ENCODE measurements at places on chromosomes 12 and 14.

- peaks cover 66% of the 10 kb centered on the region for H3K4me1 ChIP-seq
- no peak overlapping the region for H3K4me3 ChIP-seq
- H3K27ac ChIP-seq: peak overlapping the region; percentile 10
- DNase-seq: no peak
- peaks cover 17% of the 10 kb centered on the region for H3K36me3 ChIP-seq
Observed at GRCh38 chr14:59360923-59361794, 104.0 kb downstream of the GPR135 start.

DNA sequence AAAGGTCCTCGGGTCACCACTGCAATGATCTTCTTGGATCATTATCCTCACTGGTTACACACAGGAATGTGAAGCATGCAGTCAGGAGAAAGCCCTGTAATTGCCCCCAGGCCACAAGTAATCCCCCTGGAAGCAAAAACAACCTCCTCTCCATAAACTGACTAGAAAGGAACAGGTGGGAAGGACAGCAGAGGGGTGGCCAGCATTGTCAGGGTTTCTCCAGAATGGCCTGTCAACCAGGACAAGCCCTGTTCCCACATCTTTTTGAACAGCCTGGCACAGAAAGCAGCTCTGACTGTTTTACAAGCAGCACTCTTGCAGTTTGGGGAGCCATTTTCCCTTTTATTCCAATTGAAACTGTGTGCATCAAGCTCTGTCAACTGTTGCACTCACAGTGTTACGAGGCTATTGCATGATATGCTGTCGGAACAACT lies 36.1 kb downstream of the TMCC3 start:
- no peak overlapping the region for H3K4me3 ChIP-seq
- peaks cover 35% of the 10 kb centered on the region for H3K4me1 ChIP-seq
- H3K36me3 ChIP-seq: no peaks in the 10 kb centered on the region
- H3K27me3 ChIP-seq: no peaks in the 10 kb centered on the region

GRCh38 chr12:104263026-104263425 lies 40.5 kb upstream of the EID3 start:
- DNase-seq: no peak
- H3K4me3 ChIP-seq: no peak overlapping the region
- no peaks in the 10 kb centered on the region for H3K27me3 ChIP-seq
- H3K4me1 ChIP-seq: no peaks in the 10 kb centered on the region
- no peaks in the 10 kb centered on the region for H3K36me3 ChIP-seq

DNA sequence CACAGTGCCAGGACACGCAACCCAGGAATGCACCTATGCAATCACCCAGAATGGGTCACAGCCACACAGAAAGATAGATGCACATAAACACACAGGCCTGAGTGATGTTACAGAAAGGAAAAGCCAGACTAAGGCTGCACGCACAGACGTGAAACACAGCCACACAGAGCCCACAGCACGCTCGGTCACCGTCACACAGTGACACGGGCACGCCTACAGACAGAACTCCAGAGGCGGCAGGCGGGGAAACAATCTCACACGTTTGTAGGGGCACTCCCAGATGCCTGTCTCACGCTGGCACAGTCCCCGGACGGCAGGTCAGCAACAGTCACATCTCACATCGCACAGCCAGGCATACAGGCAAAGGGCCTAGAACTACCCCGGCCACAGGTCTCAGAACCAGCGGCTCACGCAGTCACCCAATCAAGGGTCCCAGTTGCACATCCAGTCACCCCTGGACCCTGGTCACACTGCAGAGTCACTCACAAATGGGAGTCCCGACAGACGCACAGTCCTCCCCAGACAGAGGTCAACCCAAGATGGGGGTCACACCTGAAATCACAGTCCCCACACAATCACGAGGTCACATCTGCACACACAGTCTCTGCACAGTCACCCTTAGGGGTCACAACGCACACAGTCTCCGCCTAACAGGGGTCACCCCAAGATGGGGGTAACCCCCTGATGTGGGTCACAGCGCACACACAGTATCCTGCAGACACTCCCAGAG lies 790 bp downstream of the SSH1 start:
- H3K27ac ChIP-seq: peak overlapping the region; percentile 91
- no peaks in the 10 kb centered on the region for H3K27me3 ChIP-seq
- H3K4me3 ChIP-seq: peak overlapping the region; percentile 88
- H3K4me1 ChIP-seq: peaks cover 45% of the 10 kb centered on the region

DNA sequence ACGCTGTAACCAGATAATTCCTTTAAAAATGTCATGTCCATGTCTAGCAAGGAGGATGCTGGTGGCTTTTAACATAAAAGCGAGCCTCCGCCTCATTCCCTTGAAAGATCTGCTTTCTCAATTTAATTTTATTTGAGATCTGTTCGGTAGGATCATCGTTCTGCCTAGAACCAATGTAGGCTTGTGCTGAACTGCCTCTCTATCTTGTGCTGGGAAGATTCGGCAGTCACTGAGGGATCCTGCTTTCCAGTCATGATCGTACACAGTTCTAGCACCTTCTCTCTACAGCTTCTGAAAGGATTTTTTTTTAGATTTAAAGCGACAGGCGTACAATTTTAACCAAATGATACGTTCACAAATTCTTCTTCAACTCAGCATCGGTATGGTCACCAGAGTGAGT lies 54.3 kb downstream of the PEBP1 start:
- no peak for DNase-seq
- H3K27ac ChIP-seq: peak overlapping the region; percentile 82
- H3K4me1 ChIP-seq: peaks cover 27% of the 10 kb centered on the region

GRCh38 chr14:59268011-59268410 lies 79.5 kb downstream of the DAAM1 start:
- H3K4me3 ChIP-seq: no peak overlapping the region
- H3K27me3 ChIP-seq: no peaks in the 10 kb centered on the region
- H3K36me3 ChIP-seq: no peaks in the 10 kb centered on the region
- DNase-seq: no peak
- no peak overlapping the region for H3K27ac ChIP-seq
- peaks cover 4% of the 10 kb centered on the region for H3K4me1 ChIP-seq

DNA sequence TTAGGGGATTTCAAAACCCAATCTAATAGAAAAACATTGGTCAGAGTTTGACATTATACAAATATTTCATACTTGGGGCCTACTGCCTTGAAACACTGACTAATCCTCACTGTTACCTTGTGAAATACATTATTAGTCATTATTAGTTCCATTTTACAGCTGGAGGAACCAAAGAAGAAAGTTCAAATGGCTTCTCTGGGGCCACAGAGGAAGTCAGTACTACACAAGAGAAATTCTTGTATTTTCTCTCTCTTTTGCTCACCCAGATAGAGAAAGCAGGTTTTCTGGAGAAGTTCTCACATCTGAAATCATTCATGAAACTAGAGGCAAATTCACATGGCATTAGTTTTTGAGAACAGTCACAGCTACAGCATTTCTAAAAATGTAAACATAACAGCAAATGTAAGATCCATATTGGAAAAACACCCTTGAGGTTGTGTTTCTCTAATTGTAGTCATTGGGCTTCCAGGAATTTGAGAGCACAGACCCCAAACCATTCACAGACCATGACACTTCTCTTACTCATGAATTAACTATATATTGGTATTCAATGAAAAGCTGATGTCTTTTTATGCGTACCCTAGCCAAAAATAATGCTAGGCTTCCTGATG lies 83.0 kb downstream of the LLPH start:
- DNase-seq: no peak
- no peaks in the 10 kb centered on the region for H3K27me3 ChIP-seq
- H3K27ac ChIP-seq: no peak overlapping the region
- no peaks in the 10 kb centered on the region for H3K36me3 ChIP-seq

DNA sequence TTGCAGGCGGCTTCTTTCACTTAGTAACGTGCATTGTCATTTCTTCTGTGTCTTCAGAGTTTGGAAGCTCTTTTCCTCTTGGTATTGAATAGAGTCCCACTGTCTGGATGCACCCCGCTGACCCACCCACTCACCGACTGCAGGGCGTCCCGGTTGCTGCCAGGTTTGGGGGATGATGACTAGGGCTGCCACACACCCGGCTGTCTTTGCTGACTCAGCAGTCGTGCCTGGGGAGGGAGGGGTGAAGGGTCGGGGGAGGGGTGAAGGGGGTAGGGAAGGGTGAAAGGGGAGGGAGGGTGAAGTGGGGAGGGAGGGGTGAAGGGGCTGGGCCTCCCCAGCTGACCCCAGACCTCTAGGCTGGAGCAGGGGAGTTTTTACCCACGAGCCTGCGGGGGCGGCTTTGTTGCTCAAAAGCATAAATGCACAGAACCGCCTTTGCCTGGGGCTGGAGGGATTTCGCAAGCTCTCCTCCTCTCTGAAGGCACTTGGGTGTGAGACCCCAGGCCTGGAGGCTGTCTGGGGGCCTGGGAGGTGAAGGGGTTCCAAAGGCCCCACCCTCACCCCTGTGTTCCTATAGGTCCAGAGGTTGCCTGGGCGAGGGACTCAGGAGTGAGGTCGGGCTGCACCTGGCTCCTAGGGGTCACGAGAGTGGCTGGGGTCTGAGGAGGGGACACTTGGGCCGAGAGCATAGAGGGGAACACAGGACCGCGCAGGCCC lies 31.3 kb upstream of the ULK1 start:
- no peak for DNase-seq
- no peak overlapping the region for H3K27ac ChIP-seq
- peaks cover 31% of the 10 kb centered on the region for H3K4me1 ChIP-seq
- no peak overlapping the region for H3K4me3 ChIP-seq
- H3K36me3 ChIP-seq: no peaks in the 10 kb centered on the region

DNA sequence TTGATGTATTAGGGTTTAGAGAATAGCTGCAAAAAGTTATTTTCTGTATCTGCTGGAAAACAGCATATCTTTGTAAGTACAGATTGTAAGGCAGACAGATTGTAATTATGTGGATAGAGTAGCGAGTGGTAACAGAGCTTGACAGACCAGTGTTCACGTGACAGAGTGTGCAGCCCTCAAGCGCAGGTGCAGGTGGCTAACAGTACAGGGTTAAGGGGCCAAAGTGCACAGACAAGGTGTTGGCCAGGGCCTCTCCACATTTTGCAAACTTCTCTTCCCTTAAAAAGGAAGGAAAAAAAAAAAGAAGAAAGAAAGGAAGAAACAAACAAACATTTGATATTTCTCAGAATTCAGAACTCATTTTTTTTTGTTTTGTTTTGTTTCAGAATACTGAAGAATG lies 25.2 kb upstream of the KLHL42 start:
- H3K4me1 ChIP-seq: no peaks in the 10 kb centered on the region
- no peak overlapping the region for H3K27ac ChIP-seq
- no peaks in the 10 kb centered on the region for H3K27me3 ChIP-seq
- H3K36me3 ChIP-seq: peaks cover 18% of the 10 kb centered on the region
- H3K4me3 ChIP-seq: no peak overlapping the region

GRCh38 chr14:68513838-68514607 lies 278.8 kb downstream of the ZFP36L1 start:
- DNase-seq: peak; percentile 32
- H3K27me3 ChIP-seq: no peaks in the 10 kb centered on the region
- peak overlapping the region; percentile 84 for H3K27ac ChIP-seq
- no peak overlapping the region for H3K4me3 ChIP-seq
- H3K36me3 ChIP-seq: no peaks in the 10 kb centered on the region
- peaks cover 83% of the 10 kb centered on the region for H3K4me1 ChIP-seq

DNA sequence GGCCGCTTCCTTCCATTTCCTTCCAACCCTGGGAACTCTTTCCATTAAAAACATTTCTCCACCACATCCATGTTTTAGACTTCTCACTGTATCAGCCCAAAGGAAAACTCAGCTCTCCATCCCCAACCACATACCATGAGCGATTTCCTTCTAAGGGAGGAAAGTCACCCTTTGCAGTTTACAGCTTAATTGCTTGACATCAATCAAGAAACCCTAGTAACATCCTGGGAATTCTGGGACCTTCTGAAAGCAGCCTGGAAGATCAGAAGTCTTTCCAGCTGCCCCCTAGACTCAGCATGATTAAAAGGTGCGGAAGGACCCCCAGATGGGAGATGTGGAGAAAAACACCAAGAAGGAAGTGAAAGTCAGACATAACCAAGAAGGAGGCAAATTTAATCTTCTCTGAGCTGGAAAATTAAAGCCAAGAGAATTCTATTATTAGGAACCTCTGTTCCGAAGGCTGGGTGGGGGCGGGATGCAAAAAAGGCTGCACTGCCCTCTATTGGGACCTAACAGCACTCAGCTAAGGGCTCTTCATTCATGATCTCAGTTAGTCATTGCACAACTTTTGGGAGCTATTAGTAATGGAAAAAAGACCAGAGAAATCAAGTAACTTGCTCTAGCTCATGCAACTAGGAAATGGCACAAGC lies 73.3 kb upstream of the PLXNC1 start:
- H3K36me3 ChIP-seq: no peaks in the 10 kb centered on the region
- no peaks in the 10 kb centered on the region for H3K27me3 ChIP-seq
- DNase-seq: no peak
- peaks cover 16% of the 10 kb centered on the region for H3K4me1 ChIP-seq

- no peaks in the 10 kb centered on the region for H3K4me1 ChIP-seq
- H3K4me3 ChIP-seq: no peak overlapping the region
- H3K27me3 ChIP-seq: no peaks in the 10 kb centered on the region
- DNase-seq: no peak
Observed at GRCh38 chr14:91731018-91731417, 868 bp downstream of the CATSPERB start.

- no peaks in the 10 kb centered on the region for H3K27me3 ChIP-seq
- DNase-seq: no peak
- H3K4me3 ChIP-seq: no peak overlapping the region
- no peaks in the 10 kb centered on the region for H3K4me1 ChIP-seq
- no peak overlapping the region for H3K27ac ChIP-seq
Observed at GRCh38 chr14:95980402-95980801, 58.8 kb upstream of the C14orf132 start.

DNA sequence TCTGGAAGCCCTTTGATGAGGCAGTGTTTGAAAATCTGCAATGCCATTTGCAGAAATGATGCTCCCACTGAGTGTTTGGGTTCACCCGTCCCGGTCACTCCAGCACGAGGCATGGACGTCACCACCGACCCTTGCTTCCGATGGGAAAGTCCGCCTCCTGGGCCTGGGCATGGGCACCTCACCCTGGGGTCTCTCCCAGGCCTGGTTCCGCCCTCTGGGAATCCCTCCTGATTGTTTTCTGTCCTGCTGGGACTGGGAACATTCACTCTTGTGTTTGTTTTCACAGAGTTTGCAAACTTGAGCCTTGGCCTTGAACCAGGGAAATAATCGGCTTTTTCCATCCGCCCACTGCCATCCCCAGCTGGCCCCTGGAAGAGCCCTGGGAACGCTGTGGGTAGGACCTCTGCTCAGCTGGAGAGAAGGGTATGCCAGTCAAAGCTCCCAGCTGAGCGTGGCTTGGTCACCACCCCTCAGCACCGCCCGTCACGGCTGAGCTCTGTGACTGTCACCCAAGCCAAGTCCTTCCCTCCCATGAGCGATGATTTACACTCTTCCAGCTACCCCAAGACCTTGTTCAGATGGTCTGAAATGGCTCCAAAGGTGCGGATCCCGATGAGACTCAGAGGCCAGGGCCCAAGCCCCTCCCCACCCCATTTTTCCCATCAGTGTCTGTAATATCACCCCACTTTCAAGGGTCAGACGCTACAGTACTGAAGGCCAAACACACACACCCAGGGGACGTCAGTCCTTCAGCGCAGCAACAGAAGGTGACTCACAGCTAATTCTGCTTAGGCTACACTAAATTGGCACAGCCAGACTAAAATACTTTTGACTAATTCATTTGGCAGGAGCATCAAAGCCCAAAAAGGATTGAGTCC lies 34.1 kb upstream of the FZD10 start:
- no peaks in the 10 kb centered on the region for H3K27me3 ChIP-seq
- H3K4me1 ChIP-seq: peaks cover 50% of the 10 kb centered on the region

- H3K36me3 ChIP-seq: peaks cover 26% of the 10 kb centered on the region
- no peak overlapping the region for H3K4me3 ChIP-seq
- H3K4me1 ChIP-seq: peaks cover 27% of the 10 kb centered on the region
- DNase-seq: peak; percentile 81
- H3K27ac ChIP-seq: no peak overlapping the region
Observed at GRCh38 chr14:55353686-55354467, 57.8 kb downstream of the ATG14 start.

Measured in vagina (tissue), 2 donors.